ENCODE measurements at places on chromosomes 13 and 19.

- H3K4me1 ChIP-seq, result no peaks in the 10 kb centered on the region
- no peak for DNase-seq
- H3K27me3 ChIP-seq, result no peaks in the 10 kb centered on the region
- peaks cover 17% of the 10 kb centered on the region for H3K36me3 ChIP-seq
- H3K27ac ChIP-seq, result no peak overlapping the region
Observed at GRCh38 chr13:24282256-24282655, 27.1 kb upstream of the C1QTNF9 start.

- no peak overlapping the region for H3K4me3 ChIP-seq
- no peaks in the 10 kb centered on the region for H3K36me3 ChIP-seq
- H3K4me1 ChIP-seq, result peaks cover 12% of the 10 kb centered on the region
- no peak for DNase-seq
Observed at GRCh38 chr19:19451429-19452242, 46.2 kb downstream of the GATAD2A start.

DNA sequence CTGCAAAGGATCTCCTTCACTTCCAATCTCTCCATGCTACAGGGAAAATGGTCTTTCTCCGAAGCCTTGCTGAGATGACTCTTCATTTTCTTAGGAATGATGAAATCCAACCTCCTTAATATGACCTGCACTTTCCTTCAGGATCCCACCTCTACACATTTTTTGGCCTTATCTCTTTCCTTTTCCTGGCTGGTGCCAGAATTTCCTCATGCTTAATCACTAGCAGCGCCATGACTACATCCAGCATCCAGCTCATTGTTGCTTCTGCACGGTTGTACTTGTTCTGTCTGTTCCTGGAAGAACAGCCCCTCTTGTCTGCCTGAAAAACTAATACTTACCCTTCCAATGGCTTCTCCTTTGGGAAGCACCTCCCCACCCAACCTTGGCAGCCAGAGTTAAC is 68.4 kb downstream of the TEX26 start:
- H3K4me1 ChIP-seq, result no peaks in the 10 kb centered on the region
- H3K4me3 ChIP-seq, result no peak overlapping the region
- no peak overlapping the region for H3K27ac ChIP-seq
- peaks cover 3% of the 10 kb centered on the region for H3K27me3 ChIP-seq

GRCh38 chr19:57815247-57816075 is 748 bp upstream of the ZNF552 start:
- H3K4me1 ChIP-seq, result peaks cover 43% of the 10 kb centered on the region
- no peaks in the 10 kb centered on the region for H3K27me3 ChIP-seq
- no peak for DNase-seq
- H3K4me3 ChIP-seq, result peak overlapping the region; percentile 70
- peak overlapping the region; percentile 83 for H3K27ac ChIP-seq
- peaks cover 6% of the 10 kb centered on the region for H3K36me3 ChIP-seq
